ENCODE measurements at places on chromosomes 16 and 17.

DNA sequence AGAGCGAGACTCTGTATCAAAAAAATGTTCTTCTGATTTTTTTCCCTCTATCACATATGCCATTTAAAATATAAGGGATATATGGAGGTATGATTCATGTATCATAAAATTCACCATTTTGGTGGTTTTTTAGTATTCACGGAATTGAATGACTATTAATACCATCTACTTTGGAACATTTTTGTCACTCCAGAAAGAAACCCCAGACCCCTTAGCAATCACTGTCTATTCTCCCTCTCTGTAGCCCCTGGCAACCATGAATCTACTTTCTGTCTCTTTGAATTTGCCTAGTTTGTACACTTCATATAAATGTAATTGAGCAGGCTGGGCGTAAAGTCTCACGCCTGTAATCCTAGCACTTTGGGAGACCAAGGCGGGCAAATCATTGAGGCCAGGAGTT lies 75.9 kb downstream of the PRKCA start:
- no peak for DNase-seq

GRCh38 chr17:47996201-47996600 lies 25.3 kb downstream of the CDK5RAP3 start:
- DNase-seq = no peak

GRCh38 chr16:4123616-4124300 lies 7.5 kb upstream of the ADCY9 start:
- DNase-seq = no peak

DNA sequence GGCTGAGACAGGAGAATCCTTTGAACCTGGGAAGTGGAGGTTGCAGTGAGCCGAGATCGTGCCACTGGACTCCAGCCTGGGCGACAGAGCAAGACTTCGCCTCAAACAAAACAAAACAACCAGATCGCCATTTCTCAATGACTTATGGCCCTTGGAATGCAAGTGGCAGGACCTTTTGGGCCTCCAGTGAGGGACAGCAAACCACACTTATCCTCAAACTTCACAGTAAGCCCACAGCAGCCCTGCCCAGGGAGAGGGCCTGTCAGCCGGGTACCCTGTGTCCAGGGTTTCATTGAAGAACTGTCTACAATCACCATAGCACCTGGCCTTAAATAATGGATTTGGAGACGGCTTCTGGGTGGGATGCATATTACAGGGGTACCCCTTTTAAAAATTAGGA lies 11.7 kb downstream of the TRAF4 start:
- DNase-seq = no peak

- DNase-seq = no peak
Measured at GRCh38 chr17:76982408-76983074, 114.3 kb downstream of the MGAT5B start.

DNA sequence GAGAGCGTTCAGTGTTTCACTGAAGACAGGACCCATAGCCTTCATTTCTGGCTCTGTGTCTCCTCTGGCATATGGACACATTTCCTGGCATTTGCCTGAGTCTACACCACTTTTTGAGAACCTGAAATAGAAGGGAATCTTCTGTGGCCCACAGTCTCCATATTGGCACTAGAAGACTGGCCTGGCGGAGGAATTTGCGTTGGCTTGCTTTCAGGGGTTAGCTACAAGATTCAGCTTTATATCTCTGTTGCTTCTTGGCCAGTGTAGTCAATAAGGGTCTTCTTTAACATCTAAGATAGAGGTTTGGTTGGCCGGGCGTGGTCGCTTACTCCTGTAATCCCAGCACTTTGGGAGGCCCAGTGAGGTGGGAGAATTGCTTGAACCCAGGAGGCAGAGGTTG lies 12.8 kb upstream of the CLEC18C start:
- no peak for DNase-seq

- no peak for DNase-seq
Measured at GRCh38 chr17:73135766-73136165, 29.0 kb upstream of the SSTR2 start.

GRCh38 chr16:4947722-4948503 lies 10.2 kb upstream of the SEC14L5 start:
- DNase-seq = no peak

- DNase-seq = no peak
Measured at GRCh38 chr16:54630284-54630967, 300.2 kb upstream of the IRX5 start.

DNA sequence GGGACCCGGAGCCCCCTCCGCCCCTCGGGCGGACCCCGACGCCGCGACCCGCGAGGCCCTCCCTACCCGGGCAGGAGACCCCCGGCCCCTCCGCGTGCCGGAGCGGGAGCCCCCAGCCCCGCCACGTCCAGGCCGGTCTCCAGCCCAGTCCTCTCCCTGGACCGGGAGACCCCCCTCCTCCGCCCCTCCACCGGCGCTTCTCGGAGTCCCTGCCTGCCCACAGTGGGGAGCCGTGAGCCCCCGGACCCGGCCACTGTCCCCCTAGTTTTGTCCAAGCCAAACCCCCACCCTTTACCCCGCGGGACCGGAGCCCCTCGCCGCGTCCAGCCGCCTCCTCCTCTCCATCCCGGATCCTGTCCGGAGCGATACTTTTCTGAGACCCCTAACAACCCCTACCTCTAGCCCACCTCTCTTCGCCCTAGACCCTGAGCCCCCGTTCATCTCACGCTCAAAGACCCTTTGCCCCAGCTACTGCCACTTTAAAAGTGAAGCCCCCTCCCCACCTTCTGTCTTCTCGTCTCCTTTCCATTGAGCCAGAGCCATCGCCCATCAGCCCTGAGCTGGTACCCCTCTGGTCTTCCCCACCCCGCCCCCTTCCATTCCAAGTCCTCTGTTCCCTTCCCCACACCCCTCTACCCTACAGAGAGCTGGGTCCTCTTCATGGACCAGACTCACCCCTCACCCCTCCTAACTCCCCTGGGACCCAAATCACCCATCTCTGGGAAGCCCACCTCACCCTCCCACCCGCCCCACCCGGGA lies 1.0 kb downstream of the NECAB2 start:
- no peak for DNase-seq

GRCh38 chr16:6600167-6600566 lies 732.5 kb upstream of the RBFOX1 start:
- DNase-seq = no peak

- no peak for DNase-seq
Measured at GRCh38 chr16:8571061-8571596, 19.2 kb downstream of the TMEM114 start.

DNA sequence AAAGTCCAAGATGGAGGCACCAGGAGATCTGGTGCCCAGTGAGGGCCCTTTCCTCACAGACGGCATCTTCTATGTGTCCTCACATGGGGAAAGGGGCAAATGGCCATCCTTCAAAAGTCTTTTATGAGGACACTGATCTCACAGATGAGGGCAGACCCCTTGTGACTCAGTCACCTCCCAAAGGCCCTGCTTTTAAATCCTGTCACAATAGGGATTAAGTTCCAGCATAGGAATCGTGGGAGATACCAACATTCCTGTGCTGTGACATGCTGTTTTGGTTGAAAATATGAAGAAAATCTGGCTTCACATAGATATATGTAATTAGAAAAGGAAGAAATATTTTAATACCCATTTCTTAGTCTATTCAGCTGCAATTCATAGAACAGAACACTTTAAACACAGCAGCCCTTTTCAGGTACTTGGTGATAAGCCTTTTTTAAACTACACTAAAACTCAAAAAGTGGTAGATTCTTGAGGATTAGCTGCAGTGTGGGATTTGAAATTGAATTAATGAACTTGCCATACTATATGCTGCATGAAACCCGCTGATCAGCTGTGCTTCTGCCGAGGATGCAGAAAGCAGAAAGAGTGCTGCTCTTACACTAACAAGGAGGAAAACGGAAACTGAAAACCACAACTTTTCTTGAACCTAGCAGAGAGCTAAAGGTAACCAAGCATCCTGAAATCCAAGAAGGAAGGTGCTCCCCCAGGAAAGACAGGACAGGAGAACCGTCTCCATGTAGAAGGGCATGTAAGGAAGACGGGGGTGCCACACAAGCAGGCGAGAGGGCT lies 32.7 kb downstream of the VPS53 start:
- no peak for DNase-seq

DNA sequence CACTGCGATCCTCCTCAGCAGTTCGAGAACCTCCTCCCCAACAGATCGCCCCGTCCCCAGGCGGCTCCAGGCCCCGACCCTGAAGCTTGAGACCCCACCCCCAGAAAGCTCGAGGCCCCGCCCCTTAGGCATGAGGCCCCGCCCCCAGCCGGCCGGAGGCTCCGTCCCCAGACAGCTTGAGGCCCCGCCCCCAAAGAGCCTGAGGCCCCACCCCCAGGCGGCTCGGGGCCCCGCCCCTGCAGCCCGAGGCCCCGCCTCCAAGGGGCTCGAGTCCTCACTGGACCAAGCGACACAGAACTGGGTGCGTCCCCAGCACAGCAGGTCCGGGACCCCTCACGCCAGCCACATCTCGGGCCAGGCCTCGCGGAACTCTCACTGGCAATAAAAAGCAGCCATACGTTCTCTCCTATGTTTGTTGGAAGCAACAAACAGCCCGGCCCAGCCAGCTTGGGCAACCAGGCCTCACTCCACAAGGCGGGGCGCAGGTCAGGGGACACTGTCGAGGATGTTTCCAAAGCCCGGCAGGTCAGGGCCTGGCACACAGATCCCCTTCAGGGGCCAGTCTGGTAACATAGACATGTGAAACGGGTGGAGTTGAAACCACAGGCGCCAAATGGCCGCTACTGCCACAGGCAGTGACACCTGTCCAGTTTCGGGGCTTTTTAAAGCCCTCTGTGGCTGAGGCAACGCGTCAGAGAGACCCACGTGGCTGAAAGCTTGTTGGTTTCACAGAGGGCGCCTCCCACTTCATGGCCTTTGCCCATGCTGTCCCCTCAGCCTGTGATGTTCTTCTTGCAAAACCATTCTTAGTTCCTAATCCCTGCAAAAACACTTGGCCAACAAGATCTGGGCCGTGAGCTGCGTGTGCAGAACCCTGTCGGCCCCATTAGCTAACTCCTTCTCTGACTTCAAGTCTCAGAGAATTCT lies 224.2 kb downstream of the PARN start:
- DNase-seq = no peak

GRCh38 chr16:24336491-24336890 lies 80.4 kb downstream of the CACNG3 start:
- DNase-seq = no peak

- no peak for DNase-seq
Measured at GRCh38 chr16:19228575-19228974, 57.0 kb upstream of the CLEC19A start.

DNA sequence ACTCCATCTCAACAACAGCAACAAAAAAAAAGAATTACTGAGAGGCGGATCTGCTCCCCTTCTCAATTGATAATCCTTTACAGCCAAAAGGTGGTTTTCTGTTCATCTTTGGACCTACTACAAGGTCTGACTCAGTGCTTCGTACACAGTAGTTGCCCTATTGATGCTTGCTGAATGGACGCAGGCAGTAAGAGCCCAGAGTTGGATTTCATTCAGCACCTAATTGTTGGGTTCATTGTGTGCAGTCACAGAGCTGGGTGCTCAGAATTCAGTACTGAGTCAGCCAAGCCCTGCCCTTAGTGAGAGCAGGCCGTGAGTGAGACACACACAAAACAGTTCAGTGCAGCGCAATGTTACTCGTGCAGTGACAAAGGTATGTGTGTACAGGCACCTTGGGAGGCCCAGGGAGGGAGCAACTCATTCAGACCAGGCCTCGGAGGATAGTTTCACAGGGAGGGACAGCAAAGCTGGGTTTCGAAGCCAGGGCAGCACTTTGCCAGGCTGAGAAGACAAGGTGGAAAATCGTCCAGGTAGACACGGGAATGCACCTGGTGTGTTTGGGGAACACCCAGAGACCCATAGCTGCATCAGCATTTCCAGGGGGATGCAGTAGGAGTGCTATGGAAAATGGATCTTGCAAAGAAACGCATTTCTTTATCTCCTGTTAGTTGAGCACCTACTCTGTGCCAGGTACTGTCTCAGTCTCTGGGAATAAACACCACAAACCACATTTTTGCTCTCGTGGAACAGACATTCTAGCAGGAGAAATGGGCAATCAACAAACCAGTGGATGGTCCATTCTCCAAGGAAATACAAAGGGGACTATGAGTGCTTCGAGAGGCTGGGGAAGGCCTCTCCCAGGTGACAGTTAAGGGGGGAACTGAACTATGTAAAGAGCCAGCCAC lies 18.1 kb upstream of the KRT17 start:
- no peak for DNase-seq

DNA sequence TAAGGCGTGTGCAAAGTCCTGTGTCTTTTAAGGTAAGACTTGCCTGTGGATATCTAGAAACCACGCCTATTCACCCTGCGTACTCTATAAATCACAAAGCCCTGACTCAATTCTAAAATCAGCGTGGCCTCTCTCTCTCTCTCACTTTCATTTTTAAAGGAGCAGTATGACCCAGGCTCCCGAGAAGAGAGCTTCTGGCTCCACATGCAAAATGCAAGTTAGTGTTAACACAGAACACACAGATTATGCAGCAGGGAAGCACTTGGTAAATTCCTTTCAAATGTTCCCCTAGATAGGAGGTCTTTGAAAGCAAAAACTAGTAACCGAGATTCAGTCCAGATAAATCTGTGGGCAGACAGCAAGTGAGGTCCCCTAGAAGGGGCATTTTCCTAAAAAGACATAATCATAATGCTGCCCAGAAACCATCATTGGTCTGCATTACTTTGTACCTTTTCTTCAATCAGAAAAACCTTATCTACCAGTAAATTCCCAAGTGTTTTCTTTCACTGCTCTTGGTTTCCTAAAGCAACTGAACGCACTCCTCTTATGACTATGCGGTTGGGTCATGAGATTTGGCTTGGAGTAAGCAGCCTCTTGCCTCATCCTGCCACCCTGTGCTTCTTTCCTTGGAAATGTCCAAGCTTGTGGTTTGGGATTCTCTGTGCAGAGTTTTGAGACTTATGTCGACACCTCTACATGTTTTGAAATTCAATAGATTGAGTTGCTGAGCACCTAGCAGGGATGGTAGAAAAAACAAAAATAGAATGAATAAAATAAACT lies 31.7 kb upstream of the KCNJ2 start:
- DNase-seq = no peak

- no peak for DNase-seq
Measured at GRCh38 chr17:58944166-58944565, 162.5 kb downstream of the TRIM37 start.

DNA sequence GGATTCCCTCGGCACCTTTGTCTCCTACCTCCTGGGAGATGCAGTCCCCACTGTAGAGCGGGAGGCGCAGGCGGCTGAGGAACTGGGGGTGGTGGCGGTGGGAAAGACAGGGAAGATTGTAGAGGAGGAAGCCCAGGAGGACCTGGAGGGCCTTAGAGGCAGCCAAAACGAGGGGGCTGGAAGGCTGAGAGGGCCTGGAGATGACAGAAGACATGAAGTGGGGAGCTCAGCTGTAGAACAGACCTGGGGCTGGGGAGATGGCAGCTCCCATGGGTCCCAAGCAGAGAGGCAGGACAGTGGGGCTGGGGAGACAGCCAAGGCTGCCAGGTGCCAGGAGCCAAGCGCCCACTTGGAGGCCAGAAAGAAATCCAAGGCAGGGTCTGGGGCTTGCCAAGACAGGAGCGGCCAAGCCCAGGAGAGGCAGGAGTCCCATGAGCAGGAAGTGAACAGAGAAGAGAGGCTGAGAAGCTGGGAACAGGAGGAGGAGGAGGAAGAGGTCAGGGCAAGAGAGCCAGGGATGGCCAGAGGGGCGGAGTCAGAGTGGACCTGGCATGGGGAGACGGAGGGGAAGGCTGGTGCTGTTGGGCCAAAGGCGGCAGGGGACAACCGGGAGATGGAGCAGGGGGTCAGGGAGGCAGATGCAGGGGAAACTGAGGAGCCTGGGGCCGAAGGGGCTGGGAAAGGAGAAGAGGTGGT lies 803 bp downstream of the APOBR start:
- no peak for DNase-seq

Measured in activated T-helper 1 cell treated with Interleukin-2 at 50 U/mL for 16 hours (primary cell).